ENCODE measurements at places on chromosomes 11 and 22. TPM values are rescaled to one million over a fixed set of nuclear protein-coding genes. Genes with fewer than 3 reads are reported as not detected.

SLC25A22 gene
- 3.5 TPM for total RNA-seq

FGF3 gene
- not detected for total RNA-seq

MMP3 gene
- not detected for total RNA-seq

PUS3 gene
- 5.8 TPM for total RNA-seq

Measured in mononuclear cell (primary cell).